ENCODE measurements at places on chromosomes 16 and 17. TPM values are rescaled to one million over a fixed set of nuclear protein-coding genes. Genes with fewer than 3 reads are reported as not detected.

DNA sequence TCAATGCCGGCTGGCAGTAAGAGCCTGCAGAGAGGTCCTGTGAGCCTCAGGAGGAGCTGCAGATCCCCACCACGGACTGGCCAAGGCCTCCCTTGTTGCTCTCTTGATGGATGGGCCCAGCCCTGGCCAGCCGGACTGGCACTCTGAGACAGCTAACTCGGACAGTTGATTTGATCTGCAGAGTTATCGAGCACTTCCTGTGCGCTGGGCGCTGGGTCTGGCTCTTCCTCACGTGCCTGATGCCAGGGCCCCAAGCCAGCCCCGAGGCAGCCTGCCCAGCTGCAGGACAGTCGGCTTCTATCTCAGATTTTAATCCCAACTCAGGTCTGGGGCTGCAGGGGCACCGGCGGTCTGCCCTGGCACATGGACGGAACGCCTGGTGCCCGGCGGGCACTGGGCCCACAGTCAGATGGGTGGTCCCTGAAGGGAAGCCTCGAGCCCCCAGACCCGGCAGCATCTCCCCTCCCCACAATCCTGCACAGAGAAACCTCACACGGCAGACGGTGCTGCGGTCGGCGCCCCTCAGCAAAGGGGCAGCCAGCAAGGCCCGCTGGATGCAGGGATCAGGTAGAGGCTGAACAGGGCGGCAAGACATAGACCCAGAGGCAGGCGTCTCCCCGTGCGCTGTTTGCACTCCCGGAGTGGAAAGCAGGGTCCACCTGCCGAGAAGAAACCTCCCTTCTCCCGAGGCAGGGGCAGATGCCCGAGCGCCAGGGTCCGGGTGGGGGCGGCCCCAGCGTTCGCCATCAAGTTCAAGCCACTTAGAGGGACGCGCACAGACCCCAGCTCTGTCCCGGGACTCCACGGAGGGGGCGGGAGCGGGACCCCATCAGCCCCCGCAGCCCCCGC is 34.0 kb downstream of the TIMM22 start:
- no peak for DNase-seq

SLC5A10 gene
- 0.81 TPM for total RNA-seq

- DNase-seq: no peak
Measured at GRCh38 chr17:55961386-55961785, 191.9 kb upstream of the ANKFN1 start.

MRPL10 gene
- 93.2 TPM for total RNA-seq

DNA sequence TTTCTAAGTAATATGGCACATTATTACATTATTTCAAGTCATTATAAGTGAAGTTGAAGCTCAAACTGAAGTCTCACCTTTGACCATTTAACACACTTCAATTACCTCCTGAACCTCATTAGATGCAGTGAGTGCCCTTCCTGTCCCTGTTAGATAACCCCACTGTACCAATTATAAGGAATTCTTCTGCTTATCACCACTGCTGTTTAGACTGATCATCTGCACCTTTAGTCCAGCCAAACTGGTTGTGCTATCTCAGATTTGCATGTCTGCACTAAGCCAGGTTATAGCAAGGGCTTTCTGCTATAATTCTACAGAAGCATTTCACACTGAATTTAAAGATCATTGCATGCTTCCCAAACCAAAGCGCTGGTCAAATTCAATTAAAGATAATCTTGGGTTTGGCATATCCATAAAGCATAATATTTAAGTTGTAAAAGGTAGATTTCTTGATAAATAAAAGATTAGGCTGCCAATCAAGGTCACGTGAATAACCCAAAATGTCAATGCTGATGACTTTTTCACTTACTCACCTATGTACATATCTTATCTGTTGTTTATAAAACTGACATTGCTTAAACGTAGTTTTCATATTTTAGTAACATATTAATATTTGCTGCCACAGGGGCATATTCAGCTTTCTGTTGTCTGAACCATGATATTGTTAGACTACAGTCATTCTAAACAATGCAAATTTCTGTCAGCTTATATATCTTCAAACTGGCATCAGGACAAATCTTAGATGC is 11.9 kb downstream of the ITFG1 start:
- no peak for DNase-seq

GRCh38 chr16:89498839-89499238 is 8.5 kb upstream of the ANKRD11 start:
- no peak for DNase-seq

- DNase-seq: no peak
Measured at GRCh38 chr17:4854111-4854681, 21.1 kb downstream of the MINK1 start.

DNA sequence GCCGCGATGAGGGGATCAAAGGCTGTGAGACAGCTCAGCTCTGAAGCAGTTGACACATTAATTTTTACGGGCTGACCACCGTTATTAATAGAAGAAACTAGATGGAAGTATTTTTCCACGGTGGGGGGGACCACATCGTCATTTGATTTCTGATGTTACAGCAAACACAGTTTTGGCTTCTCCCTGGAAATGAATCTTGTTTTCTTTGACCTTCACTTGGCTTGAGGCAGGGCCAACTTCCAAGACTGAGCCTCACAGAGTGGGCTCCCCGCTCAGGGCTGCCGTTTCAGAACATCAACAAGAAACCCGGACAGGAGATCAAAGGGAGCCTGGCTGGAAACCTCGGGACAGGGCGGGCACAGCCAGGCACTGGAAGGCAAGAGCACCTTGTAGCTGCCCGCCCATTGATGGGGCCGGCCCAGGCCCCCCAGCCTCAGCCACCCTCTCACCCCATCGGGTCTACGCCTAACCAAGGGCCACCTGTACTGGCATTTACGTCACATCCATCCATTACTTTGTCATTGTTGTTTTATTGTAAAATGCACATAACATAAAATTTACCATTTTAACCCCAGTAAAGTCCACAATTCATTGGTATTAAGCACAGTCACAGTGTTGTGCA is 124.6 kb downstream of the C16orf95 start:
- DNase-seq: no peak

DNA sequence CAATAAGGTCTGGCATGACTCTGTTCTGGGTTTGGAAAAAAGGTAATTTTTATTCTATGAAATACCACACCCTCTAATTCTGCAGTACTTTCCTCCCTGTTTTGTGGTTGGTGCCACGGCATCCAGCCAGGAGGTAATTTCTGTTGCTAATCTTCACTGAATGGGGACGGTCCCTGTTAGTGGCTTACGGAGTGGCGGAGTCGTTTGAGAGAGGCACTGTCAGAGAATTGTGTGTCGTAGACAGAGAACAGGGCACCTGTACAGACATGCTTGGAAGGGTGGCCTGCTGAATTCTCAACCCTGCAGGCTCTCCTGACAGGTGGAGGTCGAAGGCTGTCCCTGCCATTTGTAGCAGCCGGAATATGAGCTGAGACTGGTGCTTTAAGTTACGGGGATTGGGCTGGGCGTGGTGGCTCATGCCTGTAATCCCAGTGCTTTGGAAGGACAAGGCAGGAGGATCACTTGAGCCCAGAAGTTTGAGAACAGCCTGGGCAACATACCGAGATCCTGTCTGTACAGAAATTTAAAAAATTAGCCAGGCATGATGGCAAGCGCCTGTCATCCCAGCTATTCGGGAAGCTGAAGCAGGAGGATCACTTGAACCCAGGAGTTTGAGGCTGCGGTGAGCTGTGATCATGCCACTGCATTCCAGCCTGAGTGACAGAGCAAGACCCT is 33.2 kb downstream of the EEF2K start:
- no peak for DNase-seq

NCOR1 gene
- total RNA-seq: 137 TPM

PITPNM3 gene
- 0.54 TPM for total RNA-seq

DNA sequence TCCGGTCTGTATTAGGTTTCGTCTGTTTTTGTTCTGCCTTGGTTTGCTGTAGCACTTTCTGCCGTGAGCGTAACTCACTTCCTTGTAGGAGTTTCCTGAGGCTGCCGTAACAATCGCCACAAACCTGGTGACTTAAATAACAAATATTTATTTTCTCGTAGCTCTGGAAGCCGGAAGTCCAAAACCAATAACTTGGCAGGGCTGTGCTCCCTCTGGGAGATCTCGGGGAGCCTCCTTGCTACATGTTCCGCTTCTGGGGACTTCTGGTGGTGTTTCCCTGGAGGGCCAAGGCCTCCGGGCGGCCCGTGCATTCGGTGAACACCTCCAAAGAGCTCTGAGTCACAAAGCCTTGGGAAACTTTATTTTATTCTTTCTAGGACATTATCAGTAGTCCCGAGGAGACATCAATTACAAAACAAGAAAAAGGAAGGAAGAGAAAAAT is 6.8 kb upstream of the WDR45B start:
- DNase-seq: no peak

DNA sequence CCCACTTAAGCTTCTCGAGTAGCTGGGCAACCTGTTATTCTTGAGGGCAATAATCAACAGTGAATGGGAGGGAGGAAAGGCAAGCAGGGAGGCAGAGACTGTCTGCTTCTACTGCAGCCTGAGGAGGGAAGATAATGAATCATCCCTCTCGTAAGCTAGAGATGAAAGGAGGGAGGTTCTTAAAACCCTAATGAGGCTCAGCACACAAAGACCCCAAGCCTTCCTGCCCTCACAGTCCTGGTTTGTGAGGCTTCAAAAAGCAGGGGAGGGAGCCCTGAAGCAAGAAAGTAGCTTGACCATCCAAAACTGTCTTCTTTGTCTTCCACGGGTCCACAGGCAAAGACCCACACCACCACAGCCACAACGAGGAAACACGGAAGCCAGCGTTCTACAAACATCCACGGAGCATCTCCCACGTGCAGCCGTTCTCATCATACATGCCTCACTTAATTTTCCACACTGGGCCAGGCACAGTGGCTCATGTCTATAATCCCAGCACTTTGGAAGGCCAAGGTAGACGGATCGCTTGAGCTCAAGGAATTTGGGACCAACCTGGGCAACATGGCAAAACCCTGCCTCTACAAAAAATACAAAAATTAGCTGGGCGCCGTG is 1.8 kb downstream of the PIK3R5 start:
- no peak for DNase-seq

RMI2 gene
- total RNA-seq: 15.9 TPM

- DNase-seq: no peak
Measured at GRCh38 chr16:1090620-1091587, 5.1 kb downstream of the C1QTNF8 start.

DNA sequence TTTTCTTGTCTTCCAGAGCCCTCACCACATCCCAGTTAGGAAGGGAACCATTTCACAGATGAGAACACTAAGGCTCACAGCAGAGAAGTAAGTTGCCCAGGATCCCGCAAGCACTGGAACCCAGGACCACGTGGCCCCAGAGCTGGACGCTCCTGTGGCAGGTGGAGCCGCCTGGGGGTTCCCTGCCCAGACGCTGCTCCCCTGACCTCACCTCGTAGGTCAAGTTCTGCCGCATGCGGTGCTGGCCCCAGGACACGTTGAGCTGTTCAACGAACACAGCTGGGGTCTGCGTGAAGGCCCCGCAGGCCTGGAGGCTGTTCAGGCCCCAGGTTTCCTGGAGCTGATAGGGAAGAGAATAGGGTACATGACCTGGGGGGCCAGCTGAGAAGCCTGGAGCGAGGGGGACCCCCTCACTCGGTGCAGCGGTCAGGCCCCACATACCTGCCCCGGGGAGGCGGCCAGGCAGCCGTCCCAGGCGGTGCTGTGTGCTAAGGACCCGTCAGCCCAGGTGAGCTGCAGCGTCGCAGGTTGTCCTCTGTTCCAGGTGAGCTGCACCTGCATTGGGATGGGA is 54.1 kb downstream of the RMI2 start:
- DNase-seq: no peak

DNA sequence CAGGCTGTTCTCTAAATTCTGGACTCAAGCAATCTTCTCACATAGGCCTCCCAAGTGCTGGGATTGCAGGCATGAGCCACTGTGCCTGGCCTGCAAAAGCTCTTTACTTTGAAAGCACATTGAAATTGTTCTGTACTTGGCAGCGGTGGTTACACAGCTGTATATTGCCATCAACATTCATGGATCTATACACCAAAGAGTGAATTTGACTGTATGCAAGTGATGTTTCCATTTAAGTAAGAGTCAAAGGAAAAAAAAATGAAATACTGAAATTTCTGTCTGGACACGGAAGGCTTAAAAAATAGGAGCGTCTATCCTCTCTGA is 450.6 kb upstream of the PSMD7 start:
- DNase-seq: no peak

DNA sequence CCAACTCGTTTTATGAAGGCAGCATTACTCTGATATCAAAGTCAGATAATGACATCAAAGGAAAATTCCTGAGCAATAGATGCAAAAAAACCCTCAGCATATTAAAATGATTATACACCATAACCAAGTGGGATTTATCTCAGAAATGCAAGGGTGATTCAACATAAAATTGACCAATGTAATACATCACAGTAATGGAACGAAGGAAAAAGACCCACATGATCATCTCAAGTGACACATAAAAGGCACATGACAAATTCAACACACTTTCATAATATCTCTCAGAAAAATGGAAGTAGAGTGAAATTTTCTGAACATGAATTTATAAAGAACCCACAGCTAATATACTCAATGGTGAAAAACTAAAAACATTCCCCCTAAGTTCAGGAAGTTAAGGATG is 118.8 kb downstream of the ITFG1 start:
- DNase-seq: no peak

Measured in hematopoietic multipotent progenitor cell (in vitro differentiated cells).